ENCODE measurements at places on chromosomes 7 and 10. TPM values are rescaled to one million over a fixed set of nuclear protein-coding genes. Genes with fewer than 3 reads are reported as not detected.

GRCh38 chr7:101874028-101874427 lies 56.6 kb downstream of the CUX1 start:
- DNase-seq: no peak
- no peak overlapping the region for H3K4me3 ChIP-seq
- H3K27me3 ChIP-seq: no peaks in the 10 kb centered on the region
- peaks cover 13% of the 10 kb centered on the region for H3K4me1 ChIP-seq
- no peak overlapping the region for H3K27ac ChIP-seq

GRCh38 chr10:8298896-8299570 lies 244.5 kb downstream of the GATA3 start:
- H3K27ac ChIP-seq: no peak overlapping the region
- H3K4me3 ChIP-seq: no peak overlapping the region
- no peaks in the 10 kb centered on the region for H3K36me3 ChIP-seq
- no peaks in the 10 kb centered on the region for H3K4me1 ChIP-seq

- no peak overlapping the region for H3K4me3 ChIP-seq
- H3K27ac ChIP-seq: no peak overlapping the region
- peaks cover 93% of the 10 kb centered on the region for H3K27me3 ChIP-seq
- no peak for DNase-seq
These were observed 2.7 kb downstream of the HOXA11 start for GRCh38 chr7:27182285-27182841.

DNA sequence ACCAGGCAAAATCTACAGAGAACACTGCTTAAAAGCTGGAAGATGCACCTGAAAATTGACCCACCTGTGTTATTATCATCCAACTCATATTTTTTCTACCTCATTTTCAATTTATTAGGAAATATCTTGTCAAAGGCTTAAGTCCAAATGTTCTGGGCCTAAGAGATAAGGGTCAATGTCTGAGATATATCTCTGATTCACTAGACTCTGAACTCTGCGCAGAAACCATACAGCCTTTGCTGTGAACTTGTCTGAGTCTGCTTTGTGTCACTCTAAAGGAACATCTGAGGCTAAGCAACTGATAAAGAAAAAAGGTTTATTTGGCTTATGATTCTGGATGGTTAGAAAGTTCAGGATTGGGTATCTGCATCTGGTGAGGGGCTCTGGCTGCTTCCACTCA lies 3.7 kb downstream of the PON1 start:
- H3K27ac ChIP-seq: no peak overlapping the region
- no peaks in the 10 kb centered on the region for H3K36me3 ChIP-seq
- DNase-seq: no peak
- H3K4me3 ChIP-seq: no peak overlapping the region
- H3K27me3 ChIP-seq: peaks cover 5% of the 10 kb centered on the region

- H3K4me3 ChIP-seq: no peak overlapping the region
- H3K27me3 ChIP-seq: no peaks in the 10 kb centered on the region
- H3K4me1 ChIP-seq: no peaks in the 10 kb centered on the region
- no peak for DNase-seq
- no peak overlapping the region for H3K27ac ChIP-seq
- H3K36me3 ChIP-seq: no peaks in the 10 kb centered on the region
These were observed 31.3 kb upstream of the TCF7L2 start for GRCh38 chr10:112918771-112919170.

The AKAP9 gene
- 109 TPM for total RNA-seq

The ATP6V0A4 gene
- total RNA-seq: not detected

Data from stomach (tissue), 19 donors.